ENCODE measurements at places on chromosomes 2 and 18. TPM values are rescaled to one million over a fixed set of nuclear protein-coding genes. Genes with fewer than 3 reads are reported as not detected.

GRCh38 chr2:203431391-203432185, 103.4 kb downstream of the ABI2 start:
- DNase-seq = no peak

SLC8A1 gene
- 9.0 TPM for total RNA-seq

CERKL gene
- not detected for total RNA-seq

CNDP1 gene
- total RNA-seq = not detected

DNA sequence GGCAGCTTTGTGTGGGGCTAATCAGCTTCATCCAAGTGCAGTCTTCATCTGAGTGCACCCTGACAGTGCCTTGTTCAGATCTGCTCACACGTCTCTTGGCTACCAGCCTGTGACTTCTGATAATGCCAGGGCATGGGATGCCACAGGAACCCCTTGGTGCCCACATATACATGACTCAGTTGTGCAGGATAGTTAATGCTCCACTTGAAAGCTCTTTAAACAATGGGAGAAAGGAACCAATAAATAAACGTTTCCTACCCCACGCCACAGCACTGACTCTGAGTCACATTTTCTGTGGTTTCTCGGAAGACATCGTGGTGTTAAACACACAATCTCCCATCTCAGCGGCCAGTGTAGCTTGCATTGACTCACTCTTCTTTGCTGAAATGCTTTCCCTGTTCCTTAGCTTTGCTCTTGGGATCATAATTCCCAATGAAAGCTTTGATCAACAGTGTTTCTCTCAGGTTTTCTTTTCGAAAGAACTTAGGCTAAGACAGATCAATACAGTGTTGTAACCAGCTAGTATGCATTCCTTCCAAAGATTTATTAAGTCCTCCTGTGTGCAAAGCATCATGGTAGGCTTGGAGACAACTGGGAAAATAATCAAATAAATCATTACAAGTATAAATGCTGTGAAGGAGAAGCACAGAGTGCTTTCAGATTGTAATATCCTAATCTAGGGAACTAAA, 142.0 kb downstream of the COPS8 start:
- peak; percentile 95 for DNase-seq

Measured in Daoy (cell line).